ENCODE measurements at places on chromosomes 3 and 15.

DNA sequence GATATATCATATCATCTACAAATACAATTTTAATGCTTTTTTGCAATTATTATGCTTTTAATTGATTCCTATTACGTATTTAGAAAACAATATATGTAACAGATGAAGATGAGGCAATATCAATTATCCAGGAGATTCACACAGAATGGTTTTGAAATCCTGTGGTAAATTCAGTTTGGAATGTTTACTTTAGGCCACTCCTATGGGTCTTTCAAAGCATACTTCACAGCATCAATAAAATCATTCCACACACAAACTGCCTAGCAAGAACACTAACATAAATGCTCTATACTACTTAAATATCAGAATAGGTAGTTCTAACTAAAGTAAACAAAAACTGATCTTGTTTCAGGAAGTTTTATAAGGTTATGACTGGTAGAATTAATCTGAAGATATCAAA lies 90.5 kb downstream of the FAM227B start:
- DNase-seq = peak; percentile 20

DNA sequence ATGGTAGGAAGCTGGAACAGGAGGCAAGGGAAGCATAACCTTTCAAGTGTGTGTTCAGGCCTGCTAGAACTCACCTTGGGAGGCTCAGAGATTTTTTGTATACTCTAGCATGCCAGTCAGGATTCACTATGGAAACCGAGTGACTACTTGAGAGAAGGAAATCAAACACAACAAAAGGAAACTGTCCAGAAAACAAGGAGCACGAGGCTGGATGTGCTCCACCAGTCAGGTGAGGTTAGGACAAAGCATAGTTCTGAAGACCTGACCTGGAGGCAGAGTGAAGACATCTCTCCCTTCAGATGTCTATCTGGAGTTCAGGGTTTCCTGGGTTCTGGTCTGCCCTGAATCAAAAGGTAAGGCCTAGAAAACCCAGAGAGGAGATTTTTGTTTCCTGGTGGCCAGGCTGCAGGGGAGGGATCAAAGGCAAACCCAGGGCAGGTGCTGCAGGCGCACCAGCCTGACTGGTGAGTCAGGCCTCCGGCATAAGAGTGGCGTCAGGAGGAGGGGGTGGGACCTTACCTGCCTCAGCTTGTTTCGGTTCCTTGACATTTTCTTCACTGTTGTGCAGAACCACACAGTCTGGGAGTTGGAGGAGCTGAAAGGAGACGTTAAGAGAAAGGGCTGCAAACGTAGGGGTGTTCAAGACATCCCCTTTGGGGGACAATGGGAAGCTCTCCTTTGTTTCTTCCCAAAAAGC lies 52.2 kb upstream of the OSBPL11 start:
- DNase-seq = no peak

DNA sequence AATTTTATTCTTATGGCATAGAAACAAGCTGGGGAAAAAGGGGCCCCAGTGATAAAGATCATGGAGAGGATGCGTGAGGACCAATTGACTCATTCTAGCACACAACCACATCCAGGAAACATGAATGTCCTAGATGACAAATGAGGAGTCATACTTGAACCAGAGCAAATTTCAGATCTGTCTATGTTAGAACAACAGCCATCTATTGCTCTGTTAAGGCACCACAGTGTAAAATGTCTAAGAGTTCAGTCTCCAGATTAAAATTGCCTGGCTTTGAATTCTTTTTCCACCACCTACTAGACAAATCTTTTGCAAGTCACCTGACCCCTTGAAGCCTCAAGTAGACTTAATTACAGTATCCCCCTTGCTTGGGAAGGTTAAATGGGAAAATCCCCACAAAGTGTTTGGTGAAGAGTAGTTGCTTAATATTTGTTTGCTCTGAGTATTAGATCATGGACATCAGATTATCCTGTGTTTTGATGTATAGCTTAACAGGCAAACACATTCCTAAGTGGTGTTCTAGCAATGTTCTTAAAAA lies 258.7 kb upstream of the TGFBR2 start:
- peak; percentile 69 for DNase-seq

GRCh38 chr3:46020766-46021510 lies 6.3 kb downstream of the XCR1 start:
- DNase-seq = no peak

DNA sequence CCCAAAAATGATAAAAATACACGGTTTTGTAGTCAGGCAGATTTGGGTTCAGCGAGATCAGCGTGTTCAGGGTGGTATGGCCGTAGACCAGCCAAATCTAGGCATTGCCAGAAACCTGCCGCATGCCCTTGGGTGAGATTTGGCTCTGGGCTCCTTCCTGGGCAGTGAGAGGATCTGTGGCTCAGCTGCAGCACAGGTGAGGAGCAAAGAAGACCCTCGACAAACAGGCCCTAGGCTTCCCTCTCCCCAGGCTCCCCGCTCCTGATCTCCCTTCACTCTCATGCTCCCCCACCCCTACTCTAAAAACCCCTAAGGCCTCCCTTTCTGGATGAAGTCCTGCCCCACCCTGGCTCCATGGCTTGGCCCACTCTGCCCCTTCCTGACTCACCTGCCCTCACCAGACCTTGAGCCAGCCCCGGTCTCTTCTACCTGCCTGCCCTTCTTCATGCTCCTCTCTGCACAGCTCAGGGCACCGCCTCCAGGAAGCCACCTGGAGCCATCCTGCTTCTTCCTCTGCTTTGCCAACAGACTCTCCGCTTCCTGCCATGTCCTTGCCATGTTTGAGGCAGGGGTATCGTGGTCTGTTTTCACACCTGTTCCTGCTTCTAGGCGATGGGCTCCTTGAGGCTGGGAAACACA lies 88.1 kb downstream of the CORO2B start:
- DNase-seq = no peak
